Activated CD8-positive, alpha-beta memory T cell treated with anti-CD3 and anti-CD28 coated beads for 24 hours (primary cell): ENCODE measurements at places on chromosomes 1 and 21.

DNA sequence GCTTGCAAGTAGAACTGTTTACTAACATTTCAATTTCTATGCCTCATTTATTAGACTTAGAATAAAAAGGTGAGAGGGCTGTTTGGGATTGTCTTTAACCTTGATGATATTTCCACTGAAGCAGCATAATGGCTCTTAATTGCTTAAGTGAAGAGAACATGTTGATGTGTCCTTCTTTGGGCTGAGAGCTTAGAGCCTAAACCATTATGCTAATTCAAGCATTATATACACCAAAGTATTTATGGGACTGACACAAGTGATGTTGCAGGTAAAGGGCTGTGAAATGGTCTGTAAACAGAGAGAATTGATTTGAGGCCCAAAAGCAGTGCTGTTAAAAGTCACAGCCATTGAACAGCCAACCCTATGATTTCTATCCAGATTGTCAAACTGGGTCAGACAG is 113.9 kb downstream of the ATG4C start:
- DNase-seq: no peak

DNA sequence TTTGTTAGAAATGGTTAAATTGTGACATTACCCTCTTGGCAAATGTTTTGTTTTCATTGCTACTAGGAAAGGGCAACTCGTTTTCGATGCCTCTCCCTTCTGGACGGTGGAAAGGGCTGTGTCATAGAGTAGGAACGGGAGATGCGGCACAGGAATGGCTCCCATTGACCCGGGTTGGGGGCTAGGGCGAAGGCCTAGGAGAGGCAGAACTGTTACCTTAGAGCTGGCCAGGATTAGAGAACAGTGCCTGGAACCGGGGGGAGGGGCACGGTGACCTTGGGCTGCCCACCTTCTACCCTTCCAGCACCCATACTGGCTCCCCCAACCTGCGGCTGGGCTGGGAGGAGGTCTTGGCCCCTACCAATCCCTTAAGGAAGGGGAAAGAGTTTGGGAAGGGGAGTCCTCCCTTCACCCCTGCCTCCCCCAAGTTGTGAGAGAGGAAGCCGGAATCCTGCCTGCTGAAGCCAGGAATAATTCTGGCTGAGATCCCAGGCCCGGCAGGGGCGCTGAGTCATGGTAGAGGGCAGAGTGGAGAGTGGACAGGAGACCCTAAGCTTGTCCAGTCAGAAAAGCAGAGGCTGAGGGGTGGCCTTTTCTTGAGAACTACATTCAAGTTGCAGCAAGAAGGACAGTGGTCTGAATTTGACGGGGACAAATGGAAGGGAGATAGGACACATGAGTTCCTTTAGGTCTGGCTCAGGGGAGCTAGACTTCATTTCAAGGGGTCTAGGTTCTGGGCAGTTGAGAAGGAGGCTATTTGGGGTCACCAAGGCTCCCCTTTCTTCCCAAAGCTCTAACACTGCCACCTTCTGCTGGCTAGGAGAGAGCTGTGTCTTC is 8.2 kb downstream of the LMNA start:
- no peak for DNase-seq

- no peak for DNase-seq
Measured at GRCh38 chr1:211788626-211789025, 41.9 kb downstream of the LPGAT1 start.

DNA sequence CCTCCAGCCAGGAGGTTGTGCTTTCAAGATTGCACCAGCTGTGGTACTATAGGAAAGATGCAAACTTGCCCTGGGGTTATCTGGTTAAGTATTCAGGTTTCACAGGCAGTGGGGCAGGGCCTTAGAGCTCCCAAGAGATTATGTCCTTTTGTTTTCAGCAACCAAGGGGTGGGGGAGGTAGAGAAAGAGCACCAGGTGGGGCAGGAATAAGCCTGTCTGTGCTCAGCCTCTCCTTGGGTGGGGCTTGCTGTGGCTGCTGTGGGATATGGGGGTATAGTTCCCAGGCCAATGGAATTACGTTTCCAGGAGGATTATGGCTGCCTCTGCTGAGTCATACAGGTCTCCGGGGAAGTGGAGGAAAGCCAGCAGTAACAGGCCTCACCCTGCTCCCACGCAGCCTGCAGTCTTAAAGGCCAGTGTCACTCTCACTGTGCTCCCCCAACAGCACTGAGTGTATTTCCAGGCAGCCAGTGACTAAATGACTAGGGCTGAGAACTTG is 508.6 kb downstream of the RWDD3 start:
- DNase-seq: no peak

GRCh38 chr1:109796484-109797302 is 33.0 kb upstream of the EPS8L3 start:
- DNase-seq: peak; percentile 56

GRCh38 chr1:54413295-54413694 is 7.1 kb upstream of the SSBP3 start:
- no peak for DNase-seq

DNA sequence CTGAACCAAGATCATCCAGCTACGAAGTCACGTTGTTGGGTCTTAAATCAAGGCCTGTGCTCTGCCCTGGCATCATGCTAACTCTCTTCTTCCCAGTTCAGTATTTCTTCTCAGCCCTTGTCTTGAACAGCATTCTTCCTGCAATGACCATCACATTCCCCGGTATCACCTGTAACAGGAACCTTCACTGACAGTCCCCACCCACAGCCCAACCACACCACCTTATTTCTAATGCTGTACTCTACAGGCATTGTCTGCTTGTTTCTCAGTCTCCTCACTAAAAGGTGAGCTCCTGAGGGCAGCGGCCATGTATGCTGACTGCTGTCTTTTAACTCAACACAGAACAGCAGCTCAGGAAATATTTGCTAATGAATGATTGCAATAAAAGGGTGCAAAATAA is 54.0 kb downstream of the DAB1 start:
- DNase-seq: no peak

- no peak for DNase-seq
Measured at GRCh38 chr21:44955798-44956175, 16.0 kb downstream of the SLX9 start.

DNA sequence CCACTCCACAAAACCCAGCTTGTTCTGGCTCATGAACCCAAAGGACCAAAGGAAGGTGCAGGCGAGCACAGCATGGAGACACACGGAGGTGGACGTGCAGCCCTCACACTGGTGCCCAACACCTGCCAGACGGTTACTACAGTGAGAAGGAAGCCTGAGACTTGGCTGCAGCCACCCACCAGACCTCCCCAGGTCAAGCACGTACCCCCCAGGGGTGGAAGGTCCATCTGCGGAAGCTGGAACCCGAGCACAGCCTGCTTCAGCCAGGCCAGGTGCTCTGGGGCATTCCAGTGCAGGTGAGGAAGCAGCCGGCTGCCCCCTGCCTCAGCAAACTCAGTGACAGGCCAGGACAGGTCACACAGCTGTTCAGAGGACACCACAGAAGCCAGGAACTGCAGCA is 16.0 kb upstream of the LSS start:
- no peak for DNase-seq

DNA sequence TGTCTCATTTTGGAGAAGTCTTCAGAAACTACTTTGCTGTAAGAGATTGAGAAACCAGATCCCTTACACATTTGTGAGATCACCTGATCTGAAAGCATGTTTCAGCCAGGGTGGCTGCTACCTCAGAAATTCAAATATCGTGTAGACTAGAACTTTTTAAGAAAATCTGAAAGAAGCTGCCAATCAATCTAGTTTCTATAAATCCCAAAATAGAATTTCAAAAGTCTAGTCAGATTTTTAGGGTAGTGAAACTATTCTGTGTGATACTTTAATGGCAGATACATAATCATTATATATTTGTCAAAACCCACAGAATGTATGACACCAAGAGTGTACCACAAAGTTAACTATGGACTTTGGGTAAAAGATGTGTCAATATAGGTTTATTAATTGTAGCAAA is 79.9 kb upstream of the PLPPR5 start:
- DNase-seq: no peak

GRCh38 chr1:13807209-13807608 is 107.2 kb downstream of the PRDM2 start:
- no peak for DNase-seq

GRCh38 chr21:36584980-36585940 is 105.3 kb upstream of the CLDN14 start:
- no peak for DNase-seq

- no peak for DNase-seq
Measured at GRCh38 chr1:9242338-9242969, 7.9 kb downstream of the H6PD start.

GRCh38 chr21:38438462-38438893 is 59.8 kb downstream of the ERG start:
- no peak for DNase-seq

DNA sequence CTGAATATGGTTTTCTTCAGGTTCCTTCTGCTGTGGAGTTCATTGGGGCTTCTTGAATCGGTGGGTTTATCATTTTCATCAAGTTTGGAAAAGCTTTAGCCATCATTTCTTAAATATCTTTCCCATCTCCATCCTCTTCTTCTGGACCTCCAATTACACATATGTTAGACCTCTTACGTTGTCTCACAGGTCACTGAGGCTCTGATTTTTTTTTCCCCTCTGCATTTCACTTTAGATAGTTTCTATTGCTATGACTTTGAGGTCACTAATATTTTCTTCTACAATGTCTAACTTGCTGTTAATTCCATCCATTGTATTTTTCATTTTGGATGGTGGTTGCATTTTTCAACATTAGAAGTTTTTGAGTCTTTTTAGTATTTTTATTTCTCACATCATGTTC is 47.3 kb upstream of the CASZ1 start:
- DNase-seq: no peak

- DNase-seq: peak; percentile 65
Measured at GRCh38 chr1:155970531-155971167, 7.7 kb downstream of the ARHGEF2 start.

GRCh38 chr1:157193219-157193618 is 55.0 kb upstream of the ETV3 start:
- no peak for DNase-seq

GRCh38 chr1:244210884-244211558 is 159.9 kb downstream of the ZBTB18 start:
- DNase-seq: no peak

- DNase-seq: no peak
Measured at GRCh38 chr1:93554883-93555872, 107.3 kb downstream of the FNBP1L start.

- no peak for DNase-seq
Measured at GRCh38 chr1:25568834-25569596, 25.6 kb downstream of the LDLRAP1 start.
